ENCODE measurements at places on chromosomes 12 and 14.

DNA sequence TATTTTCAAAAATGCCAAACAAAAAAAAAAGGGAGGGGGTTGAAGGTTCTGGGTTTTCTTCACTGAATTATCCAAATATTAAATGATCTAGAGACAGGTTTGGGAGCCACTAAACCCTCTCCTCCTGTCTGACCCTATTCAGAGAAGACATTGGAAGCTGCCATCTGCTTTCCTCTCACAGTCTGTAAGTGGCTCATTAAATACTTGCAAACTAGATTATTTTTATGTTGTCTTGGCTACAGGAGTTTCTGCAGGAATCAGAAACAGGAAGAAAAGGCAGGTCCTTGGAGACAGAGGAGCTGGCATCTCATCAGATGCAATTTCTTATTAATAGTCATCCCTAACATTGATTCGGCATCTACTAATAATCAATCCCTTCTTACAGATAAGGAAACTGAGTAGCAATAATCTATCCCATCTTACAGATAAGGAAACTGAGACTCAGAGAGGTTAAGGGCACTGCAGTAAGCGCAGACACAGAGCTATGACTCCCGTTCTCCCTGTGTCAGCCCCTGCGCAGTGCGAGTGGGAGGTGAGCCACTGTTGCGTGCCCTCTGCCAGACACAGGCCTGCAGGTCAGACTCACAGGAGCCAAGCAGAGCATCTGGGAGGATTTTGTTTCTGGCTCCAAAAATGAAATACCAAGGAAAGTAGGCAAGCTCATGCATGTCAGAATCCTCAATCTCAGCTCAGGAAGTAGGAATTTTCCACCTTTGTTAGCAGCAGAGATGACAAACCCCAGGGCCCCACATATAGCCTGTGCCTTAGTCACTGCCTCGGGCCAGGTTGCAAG is 11.0 kb downstream of the BDKRB2 start:
- no peak for DNase-seq
- peaks cover 15% of the 10 kb centered on the region for H3K36me3 ChIP-seq
- no peak overlapping the region for H3K27ac ChIP-seq
- no peak overlapping the region for H3K4me3 ChIP-seq

GRCh38 chr14:54771411-54772027 is 131.1 kb downstream of the GCH1 start:
- DNase-seq = no peak
- no peaks in the 10 kb centered on the region for H3K36me3 ChIP-seq
- H3K4me1 ChIP-seq = no peaks in the 10 kb centered on the region
- no peak overlapping the region for H3K4me3 ChIP-seq

GRCh38 chr12:52865090-52865944 is 16.5 kb upstream of the KRT78 start:
- H3K27ac ChIP-seq = no peak overlapping the region
- peak; percentile 88 for DNase-seq
- H3K4me3 ChIP-seq = no peak overlapping the region
- peaks cover 6% of the 10 kb centered on the region for H3K27me3 ChIP-seq
- H3K4me1 ChIP-seq = no peaks in the 10 kb centered on the region
- H3K36me3 ChIP-seq = no peaks in the 10 kb centered on the region

DNA sequence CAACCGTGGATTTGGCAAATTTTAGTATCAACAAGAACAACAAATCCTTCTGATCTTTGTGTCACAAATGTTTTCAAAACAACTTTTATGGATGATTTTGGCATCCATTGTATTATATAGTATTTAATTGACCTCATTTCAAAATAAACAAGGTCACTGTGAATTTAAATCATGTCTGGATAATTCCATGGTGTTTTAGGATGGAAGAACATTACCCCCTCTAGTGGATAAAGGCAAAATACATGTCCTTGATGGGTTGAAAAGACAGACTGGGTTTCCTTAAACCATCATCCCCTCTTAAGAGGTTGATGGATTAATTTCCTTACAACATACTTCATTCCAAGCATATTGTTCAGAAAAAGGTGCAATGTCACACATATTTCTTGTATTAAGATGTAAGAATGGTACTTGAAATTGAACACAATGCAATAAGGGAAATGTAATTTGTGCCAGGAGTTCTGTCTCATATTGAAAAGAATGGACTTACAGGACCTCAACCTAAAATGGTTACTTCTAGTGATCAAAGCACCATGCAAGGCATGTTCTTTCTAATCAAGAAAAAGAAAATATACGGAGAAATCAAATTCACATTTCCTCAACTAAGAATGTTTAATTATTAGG is 352.0 kb downstream of the BCAT1 start:
- no peak for DNase-seq
- H3K27ac ChIP-seq = no peak overlapping the region
- H3K4me1 ChIP-seq = no peaks in the 10 kb centered on the region
- no peaks in the 10 kb centered on the region for H3K36me3 ChIP-seq
- peaks cover 8% of the 10 kb centered on the region for H3K27me3 ChIP-seq
